ENCODE measurements at places on chromosomes 7 and 10.
A peak's percentile ranks its signal among the peaks of the same experiment; 100 is the strongest.

GRCh38 chr10:122464250-122464510 is 2.8 kb downstream of the HTRA1 start:
- no peak for DNase-seq

GRCh38 chr7:33217595-33217994 is 88.2 kb downstream of the BBS9 start:
- no peak for DNase-seq

- no peak for DNase-seq
These were observed 356.2 kb upstream of the LRGUK start for GRCh38 chr7:133770863-133771492.

DNA sequence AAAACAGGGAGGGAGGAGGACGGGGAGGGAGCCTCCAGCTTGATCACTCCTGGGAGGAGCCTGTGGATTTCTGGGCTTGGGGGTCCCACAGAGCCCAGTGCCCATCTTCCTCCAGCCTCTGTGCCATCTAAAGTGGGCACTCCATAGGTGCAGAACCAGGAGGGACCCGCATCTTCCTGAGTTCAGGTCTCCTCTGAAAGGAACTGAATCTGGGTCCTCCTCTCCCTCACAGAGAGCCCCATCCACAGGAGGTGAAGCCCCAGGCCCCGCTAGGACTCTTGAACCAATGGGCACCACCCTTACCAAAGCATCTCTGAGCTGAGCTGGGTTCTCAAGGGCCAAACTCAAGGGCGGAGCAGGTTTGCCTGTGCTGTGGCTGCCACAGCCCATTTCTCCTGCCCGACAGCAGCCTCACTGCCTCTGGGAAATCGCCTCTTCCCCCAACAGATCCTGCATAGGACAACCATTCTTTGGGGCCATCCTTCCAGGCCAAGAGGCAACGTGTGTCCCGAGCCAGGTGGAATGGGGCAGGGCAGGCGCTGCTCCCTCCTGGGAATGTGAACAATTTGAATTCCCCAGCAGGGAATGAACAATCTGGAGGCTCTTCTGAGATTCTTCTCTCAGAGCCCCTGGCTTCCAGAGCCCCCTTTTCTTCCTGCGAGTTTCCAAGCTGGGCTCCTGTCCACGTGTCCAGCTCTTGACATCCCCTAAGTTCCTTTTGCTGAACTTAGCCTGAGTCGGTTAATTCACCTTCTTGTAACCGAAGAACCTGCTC is 411.0 kb upstream of the FOXK1 start:
- no peak for DNase-seq

DNA sequence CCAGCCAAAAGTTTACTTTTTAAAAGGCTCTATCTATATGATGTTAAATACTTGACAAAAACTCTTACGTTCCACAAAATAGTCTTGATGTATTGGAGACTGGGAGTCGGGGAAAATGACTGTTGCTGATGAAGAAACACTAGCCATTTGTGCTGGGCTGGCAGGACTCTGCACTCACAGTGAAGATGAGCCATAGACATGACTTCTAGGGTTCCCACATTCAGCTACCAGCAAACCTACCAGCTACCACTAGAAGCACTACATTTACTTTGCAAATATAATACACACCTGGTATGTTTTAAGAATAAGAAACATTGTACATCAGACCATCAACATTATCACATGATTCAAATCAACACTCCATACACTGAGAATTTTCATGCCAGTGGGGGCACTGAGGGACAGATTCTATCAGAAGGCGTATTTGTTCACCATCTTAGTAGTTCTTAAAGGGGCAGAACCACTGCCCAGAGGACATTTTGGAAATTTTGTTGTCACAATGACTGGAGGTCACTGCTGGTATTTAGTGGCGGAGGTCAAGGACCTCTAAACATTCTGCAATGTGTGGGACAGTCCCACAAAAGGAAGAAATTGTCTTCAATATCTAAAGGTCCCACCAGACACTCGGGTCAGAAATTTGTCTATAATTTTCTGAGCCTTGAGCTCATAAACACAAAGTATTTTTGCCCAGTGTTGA is 52.3 kb downstream of the PARD3 start:
- DNase-seq: no peak

DNA sequence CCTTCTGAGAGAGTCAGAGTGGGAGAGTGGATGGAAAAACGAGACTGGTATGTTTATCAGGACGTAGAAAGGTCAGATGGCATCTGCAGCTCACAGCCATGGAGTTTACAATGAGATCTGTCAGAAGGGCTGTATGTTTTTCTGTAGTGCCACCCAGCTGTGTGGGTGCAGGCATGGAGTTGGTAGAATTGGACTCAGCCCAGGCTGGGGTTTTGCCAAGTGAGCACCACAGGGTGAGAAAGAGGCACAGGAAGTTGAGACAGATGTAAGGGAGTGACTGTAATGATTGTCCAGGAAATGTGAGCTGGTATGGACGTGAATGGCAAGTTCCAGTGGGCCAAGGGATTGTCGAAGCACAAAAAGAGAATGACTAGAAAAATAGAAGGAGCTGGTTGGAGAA is 9.1 kb upstream of the ZYX start:
- no peak for DNase-seq

DNA sequence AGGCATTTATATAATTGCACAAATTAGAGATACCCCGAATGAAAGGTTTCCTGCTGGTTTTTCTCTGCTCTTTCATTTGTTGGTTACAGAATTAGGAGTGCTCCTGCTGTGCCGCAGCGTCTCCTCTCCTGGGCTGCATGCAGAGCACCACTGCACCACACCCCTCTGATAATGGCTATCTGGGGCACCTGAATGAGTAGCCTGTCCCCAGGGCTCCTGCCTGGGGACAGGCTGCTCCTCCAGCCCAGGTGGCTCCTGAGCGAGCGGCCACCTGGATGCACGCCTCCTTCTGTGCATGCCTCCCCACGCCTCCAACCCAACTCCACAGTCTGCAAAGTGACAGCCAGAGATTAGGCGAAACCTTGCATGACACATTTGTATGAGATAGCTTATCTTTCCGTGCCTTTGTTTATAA is 242.6 kb upstream of the FZD8 start:
- DNase-seq: no peak

GRCh38 chr10:73931767-73932619 is 21.1 kb downstream of the PLAU start:
- DNase-seq: peak; percentile 31

GRCh38 chr10:86734207-86734988 is 22.0 kb upstream of the BMPR1A start:
- DNase-seq: no peak

DNA sequence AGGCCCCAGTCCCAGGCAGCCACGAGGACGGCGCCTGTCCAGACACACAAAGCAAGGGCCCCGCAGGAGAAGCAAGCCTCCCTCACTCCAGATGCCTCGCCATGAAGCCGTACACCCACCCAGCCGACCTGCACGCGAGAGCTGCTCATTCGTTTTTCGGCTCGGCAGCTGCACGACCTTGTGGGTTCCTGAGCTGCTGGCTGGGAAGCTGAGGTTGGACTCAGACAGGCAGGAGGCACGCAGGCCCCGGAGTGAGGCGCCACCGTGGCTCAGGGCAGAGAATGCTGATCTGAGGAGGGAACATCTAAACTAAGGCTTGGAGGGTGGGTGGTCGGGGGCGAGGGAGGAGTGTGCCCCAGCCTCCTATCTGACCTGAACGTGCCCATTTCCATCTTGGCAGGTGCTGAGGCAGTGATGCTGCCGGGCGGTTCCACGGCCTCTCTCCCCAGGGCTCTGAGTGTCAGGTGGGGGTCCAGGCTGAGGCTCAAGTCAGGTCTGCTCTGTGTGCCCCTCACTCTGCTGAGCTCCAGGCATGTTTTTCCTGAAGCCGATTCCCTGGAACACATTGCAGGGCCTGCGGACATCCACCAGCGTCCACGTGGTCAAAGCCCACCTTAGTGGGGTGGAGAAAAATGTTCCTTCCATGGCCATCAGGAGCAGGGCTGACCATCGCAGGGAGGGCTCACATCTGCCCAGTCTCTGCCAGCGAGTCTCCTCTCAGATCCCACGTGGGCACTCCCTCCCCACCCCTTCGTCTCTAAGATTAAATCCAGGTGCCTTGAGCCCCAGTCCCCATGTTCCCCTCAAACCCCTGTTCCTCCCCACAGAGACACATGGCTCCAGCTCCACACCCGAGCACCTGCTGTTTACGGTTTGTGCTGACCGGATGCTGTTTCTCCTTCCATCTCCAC is 28.1 kb upstream of the FAM20C start:
- no peak for DNase-seq

DNA sequence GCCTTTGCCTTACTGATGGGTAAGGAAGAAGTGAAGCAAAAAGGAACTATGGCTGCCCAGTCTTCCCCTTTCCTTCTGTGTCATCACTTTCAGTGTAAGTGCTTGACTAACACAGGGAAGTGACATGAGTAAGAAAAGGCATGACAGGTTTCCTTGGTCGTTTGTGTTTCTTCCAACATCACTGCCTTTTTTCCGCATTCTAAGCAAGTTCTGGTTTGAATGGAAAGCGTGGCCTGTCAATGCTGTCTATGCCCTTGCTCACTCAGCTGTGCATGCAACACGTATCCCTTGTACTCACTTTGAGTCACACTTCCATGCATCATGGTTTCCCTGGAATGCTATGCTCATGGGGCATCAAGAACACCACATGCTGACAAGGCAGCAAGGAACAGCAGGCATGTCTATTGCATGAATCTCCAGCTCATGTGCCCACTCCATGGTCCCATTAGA is 111.8 kb downstream of the OAT start:
- DNase-seq: no peak

DNA sequence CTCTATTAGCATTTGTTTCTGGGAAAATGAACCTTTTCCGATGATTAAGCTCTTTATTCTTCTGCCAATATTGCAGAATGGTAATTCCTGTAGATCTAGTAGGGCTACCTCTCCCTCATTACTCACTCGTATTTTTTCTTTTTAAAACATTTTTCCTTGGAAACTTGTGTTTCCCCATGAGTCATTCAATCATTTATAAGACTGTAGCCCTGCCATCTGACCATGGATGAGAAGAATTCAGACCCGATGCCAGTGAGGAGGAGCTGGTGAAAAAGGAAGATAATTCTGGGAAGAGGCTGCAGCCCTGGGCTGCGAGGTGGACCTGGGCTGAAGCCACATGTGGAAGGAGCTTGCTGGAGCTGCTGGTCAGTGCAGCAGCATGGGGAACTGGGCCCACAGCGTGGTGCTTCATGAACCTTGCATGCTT is 242.8 kb downstream of the KLF6 start:
- no peak for DNase-seq

- no peak for DNase-seq
These were observed 15.5 kb downstream of the AOAH start for GRCh38 chr7:36708767-36709166.

DNA sequence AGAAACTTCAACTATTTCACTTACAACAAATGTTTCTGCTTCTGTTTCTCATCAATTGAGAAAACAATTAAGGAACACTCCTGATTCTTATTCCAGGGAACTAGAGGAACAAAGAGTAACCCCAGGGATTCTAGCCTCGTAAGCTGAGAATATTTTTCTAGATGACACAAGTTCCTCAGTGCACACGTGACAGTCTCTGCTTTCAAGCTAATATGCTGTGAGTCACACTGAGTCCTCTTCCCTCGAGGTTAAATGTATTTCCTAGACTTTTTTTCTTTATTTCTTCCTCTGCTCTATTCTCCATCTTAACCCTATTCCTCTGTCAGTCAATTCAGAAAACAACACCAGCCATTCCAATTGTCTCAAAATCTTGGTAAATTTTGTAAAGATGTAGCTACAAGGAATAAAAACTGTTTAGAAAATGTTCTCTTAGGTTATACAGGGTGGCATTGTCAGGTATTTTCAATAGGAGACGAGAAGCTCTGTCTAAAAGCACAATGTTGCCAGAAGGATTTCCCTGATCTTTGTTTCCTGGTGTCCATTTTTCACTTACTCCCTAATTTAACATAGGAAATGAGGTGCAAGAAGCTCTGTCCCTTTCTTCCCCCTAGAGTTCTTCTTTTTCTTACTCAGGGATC is 5.8 kb upstream of the C1GALT1 start:
- DNase-seq: no peak

DNA sequence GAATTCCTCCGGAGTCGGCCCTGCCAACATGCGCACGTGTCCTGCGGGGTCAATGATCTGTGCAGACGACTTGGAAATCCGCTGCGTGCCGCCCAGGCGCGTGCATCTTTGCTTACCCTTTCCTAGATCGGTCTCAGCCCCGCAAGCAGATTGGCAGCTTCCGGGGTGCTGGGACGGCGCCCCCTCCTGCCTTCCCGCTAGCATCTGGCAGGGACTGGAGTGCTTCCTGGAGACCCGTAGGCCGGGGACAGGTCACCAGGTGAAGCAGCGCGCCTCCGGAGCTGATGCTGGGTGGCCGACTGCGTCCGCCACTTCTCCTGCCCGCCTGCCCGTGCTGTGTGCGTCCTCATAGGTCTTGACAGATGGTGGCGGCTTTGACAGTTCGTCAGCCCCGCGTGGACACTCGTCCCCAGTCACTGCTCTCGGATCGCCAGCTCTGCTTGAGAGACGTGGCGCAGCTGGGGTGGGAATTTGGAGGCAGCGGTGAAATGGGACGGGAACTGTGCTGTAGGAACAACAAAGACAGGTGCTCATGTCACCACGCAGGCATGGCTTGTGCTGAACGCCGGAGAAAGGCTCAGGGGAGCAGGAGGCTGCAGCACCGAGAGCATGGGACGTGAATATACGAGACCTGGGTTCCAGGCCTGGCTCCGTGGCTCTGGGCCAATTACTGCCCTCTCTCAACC is 21.9 kb upstream of the KCNK18 start:
- peak; percentile 14 for DNase-seq

DNA sequence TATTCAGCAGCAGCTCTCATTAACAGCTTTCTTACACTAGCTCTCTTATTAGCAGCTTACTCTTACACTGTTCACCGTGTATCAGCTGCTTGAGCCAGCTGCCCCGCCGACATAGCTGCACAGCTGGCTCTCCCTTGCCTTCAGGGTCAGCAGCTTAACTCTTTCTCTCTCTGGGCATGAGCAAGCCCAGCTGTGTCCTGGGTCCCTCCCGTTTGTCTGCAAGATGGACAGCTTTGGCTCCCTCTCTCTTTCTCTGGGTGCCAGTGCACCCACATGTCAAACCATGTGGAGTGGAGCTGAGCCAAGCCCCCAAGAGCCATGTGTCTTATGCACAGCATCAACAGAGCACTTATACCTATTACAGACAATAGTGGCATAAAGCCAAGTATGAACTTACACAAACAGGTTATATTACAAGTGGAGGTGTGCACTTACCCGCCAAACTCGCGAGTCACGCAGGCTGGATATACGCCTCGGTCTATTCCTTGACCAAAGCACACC is 35.7 kb upstream of the MTPAP start:
- DNase-seq: no peak

DNA sequence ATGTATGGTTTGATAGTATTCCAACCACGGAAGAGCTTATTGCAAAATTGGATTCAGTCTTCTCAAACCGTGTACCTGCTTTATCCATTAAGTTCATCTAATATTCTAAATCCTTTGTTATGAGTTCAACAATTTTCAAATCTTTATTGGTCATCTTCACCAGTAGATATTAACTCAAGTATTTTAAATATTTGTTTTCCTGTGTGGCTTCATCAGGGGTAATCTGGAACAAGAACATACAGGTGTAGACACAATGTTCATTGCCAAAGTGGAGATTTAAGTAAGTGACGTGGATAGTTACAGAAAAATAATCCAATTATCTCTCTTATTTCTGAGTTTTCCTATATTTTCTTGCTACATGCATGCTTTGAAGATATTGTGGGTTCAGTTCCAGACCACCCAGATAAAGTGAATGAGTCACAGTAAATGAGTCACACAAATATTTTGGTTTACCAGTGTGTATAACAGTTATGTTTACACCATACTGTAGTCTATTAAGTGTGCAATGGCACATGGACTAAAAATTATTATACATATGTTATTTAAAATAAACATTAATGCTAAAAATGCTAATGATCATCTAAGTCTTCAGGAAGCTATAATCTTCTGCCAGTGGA is 429.0 kb upstream of the POT1 start:
- no peak for DNase-seq
